Globus pallidus (tissue), 1 donor: ENCODE measurements at places on chromosomes 11 and 22.

DNA sequence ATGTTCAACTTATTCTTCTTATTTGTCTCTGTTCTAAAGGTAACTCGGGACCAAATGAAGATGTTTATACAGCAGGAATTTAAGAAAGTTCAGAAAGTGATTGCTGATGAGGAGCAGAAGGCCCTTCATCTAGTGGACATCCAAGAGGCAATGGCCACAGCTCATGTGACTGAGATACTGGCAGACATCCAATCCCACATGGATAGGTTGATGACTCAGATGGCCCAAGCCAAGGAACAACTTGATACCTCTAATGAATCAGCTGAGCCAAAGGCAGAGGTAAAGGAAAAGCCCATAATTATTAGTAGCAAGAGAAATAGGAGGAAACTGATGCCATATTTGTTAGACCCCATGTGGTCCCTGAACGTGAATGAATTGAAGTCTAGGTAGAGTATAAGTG lies 63.3 kb downstream of the TRIM44 start:
- DNase-seq = no peak

DNA sequence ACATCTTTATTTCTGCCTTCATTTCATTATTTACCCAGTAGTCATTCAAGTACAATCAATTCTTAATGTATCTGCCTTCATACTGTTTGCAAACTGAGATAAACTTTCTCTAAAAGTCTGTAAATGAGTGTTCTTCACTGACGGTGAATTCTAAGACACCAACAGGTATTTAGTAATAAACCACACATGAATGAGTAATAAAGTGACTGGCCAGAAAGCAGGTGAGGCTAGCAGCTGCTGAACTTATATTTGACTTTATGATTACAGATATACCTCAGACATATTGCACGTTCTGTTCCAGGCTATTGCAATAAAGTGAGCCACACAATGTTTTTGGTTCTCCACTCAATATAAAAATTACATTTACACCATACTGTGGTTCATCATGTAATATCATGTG lies 1894.0 kb upstream of the RAG2 start:
- no peak for DNase-seq

- no peak for DNase-seq
Measured at GRCh38 chr11:71293961-71294782, 41.8 kb upstream of the SHANK2 start.

- peak; percentile 84 for DNase-seq
Measured at GRCh38 chr11:8810540-8811301, 100.3 kb upstream of the AKIP1 start.

DNA sequence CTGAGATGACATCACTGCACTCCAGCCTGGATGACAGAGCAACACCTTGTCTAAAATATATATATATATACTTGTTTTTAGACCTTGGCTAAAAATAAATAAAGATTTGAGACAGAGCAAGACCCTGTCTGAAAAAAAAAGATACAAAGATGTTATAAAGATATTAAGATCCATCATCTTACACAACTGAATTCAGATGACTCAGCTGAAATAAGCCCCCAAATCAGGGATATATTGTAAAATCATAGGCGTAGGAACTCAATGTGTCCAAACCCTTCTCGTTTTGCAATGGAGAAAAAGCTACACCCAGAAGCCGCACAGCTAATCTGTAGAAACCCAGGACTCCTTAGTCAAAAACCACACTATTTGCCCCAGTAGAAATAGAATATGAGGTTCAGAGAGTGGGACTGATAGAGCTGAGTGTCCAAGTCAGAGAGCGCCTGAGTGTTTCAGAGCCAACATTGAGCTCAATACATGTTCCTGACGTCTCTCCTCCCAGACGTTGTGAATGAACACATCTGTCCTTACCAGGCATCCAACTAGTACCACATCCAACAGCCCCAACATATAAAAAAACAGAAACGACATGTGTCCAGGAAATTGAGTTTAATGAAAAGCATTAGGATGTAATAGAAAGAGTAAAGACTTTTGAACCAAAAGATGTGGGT lies 207.9 kb upstream of the BLID start:
- no peak for DNase-seq

- no peak for DNase-seq
Measured at GRCh38 chr22:43240614-43241013, 53.7 kb upstream of the TTLL12 start.

- DNase-seq = no peak
Measured at GRCh38 chr11:46296528-46297448, 19.3 kb downstream of the CREB3L1 start.

DNA sequence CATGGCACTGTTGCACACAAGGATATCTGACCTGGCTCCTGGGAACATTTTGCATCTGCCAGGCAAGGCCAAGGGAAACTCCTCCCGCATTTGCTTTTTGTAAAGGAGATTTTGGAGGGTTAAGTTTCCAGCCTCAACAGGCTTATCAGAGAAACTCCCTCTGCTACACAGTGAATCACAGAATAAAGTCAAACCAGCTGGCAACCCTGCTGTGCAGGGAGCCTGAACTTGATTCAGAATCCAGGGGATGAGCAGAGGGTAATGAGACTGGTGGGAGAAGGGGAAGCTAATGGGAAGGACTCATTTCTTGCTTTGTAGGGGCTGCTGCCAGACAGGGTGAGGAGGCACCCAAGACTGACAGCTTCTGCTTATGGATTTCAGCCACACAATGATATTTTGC lies 185.3 kb upstream of the ISX start:
- DNase-seq = no peak

- no peak for DNase-seq
Measured at GRCh38 chr11:69093106-69093505, 44.4 kb downstream of the TPCN2 start.

- DNase-seq = peak; percentile 85
Measured at GRCh38 chr22:50341977-50342650, 1.0 kb upstream of the PPP6R2 start.

- no peak for DNase-seq
Measured at GRCh38 chr11:115535781-115536180, 31.6 kb upstream of the CADM1 start.

DNA sequence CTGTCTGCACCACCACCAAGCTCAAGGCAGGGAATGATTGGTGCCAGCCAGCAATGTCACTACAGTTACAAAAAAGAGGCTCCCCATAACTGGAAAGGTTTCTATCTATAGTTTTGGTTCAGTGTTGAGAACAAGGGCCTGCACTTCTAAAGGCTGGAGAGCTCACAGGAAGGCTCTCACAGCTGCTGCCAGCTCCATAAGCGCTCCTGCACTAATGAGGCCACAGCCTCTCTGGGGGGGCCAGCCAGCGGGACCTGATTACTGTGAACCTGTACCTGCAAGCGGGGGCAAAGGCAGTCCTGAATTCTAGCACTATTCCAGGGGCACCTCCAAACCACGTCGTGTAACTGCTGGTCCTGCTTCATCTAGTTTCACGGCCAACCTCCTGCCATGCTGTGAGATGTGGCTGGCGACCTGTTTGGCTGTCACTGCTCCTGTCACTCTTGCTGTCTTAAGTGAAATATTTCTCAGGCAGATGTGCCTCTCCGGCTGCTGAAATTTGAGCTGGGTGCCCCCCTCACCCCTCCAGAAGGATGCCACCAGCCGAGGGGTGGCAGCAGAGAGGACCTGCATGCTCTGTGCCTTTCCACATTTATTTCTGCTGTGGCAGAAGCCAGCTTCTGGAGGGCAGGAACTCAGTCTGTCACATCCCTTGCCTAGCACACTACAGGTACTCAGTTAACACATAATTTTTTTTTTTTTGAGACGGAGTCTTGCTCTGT lies 53.3 kb upstream of the ARFGAP3 start:
- no peak for DNase-seq

DNA sequence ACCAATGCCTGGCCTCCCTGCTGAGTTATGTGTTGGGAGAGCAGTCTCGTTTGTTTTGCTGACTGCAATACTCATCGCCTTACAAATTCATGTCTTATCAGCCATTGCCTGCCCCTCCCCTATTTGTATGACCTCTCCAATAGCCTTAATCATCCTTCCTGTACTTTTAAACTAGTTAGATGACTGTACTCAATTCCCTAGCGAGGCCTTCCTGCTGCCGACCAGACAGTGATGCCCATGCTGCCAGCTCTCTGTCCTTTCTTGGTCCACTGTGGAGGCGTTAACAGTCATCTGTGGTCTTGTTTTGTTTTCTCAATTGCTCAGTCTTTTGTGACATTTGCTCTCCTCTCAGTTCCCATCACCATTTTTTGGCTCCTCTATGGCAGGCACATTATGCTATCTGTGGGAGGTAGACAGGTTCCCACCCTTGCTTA lies 20.3 kb upstream of the YPEL1 start:
- DNase-seq = no peak

DNA sequence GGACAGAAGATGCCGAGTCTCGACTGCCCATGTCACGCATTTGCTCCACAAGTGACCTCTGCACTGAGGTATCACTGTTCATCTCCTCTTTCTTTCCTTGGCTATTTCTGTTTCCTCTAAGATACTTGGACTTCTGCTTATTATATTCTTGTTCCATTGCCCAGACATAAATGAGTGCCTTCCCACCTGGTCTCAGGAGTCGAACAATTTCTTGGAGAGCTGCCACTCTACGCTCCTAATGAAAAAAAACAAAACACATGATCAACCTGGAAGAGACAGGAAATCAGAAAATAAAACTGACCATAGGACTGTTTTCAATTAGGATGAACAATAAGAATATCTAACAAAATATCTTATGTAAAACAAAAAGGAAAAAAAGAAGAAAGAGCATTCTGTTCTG lies 47.4 kb upstream of the CWF19L2 start:
- no peak for DNase-seq

DNA sequence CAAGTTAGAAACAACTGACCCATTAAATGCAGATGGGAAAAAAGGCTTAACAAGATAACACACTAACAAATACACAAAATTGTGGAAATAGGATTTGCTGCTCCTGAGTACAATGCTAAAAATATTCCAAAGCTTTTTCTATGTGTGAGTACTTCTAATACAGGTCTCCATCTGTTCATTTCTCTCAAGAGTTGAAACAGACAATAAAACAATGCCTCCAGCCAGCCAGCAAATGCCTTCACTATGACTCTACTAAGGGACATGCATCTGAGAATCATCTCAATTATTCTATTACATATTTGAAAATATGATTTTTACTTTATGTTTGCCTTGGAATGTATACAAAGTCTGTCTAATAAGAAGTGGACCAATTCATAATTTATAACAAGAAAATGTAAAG lies 119.0 kb downstream of the CADM1 start:
- no peak for DNase-seq

GRCh38 chr11:130299978-130300377 lies 14.7 kb downstream of the ZBTB44 start:
- DNase-seq = no peak

DNA sequence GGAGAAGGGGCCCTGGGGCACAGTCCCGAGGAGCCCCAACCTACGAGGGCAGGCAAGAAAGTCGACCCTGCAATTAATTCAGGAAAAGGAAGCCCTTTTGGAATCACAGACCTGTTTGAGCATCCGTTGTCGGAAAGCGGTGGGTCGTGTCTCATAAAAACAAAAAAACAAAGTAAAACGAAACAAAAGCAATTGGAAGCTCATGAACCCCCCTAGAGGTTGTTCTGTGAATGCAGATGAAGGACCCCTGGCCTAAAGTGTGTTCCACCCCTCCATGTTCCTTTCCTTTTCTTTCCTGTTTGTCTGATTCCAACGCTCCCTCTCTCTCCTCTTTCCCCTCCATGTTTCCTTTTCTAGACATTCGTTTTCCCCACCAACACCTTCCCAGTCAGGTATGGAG lies 203.7 kb downstream of the GRIK4 start:
- no peak for DNase-seq

GRCh38 chr11:106996691-106997090 lies 21.6 kb downstream of the GUCY1A2 start:
- DNase-seq = no peak

- no peak for DNase-seq
Measured at GRCh38 chr11:113591117-113591516, 115.0 kb downstream of the TMPRSS5 start.

DNA sequence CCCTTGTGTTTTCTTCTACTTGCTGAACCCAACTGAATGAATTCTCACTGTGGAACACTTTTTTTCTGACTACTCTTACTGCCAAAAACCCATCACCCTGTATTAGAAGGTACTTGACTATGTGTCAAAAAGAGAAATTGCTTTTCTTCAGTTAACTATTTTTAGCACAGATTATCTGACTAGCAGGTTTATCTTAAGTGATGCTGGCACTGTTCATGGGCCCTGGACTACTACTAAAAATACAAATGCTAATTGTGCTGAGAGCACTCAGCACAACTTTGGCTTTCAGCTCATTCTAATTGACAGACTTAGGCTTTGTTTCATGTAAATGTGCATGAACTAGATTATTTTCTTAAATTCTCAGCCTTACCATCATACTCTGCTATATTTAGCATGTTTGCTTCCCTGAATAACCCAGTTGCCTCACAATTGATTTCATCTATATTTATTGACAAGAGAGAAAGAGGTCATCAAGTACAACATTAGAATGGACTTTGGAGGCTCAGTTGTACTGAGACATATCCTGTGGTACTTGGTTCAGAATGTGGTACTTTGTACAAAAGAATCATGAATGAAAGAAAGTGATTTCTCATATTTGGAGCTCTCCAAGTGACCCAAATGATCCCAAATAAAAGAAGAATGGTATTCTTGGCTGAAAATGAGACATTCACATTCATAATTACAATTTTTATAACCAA lies 478.3 kb downstream of the KCNA4 start:
- no peak for DNase-seq

GRCh38 chr22:46405901-46406300 lies 70.4 kb downstream of the TRMU start:
- DNase-seq = no peak

GRCh38 chr11:33434294-33434693 lies 177.1 kb downstream of the HIPK3 start:
- DNase-seq = no peak

DNA sequence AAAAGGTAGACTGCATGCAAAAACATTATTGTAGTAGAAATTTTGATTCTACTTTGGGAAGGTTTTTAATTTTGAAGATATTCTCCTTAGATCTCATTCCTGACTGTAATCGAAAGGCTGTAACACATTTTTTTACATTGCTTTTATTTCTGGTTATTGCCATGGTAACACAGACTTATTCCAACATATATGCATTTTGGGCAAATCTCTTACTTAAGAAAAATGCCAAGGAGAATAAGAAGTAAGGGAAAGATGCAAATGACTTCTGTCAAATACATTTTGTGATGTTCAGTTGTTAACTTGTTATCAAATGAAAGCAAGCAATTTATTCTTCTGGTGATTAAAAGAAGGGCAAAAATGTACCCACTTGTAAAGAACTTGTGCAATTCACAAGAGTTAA lies 267.5 kb downstream of the AASDHPPT start:
- DNase-seq = no peak

- DNase-seq = peak; percentile 47
Measured at GRCh38 chr11:94623120-94623735, 56.1 kb downstream of the PIWIL4 start.

- no peak for DNase-seq
Measured at GRCh38 chr11:60910711-60911380, 3.1 kb upstream of the TMEM109 start.
